ENCODE measurements at places on chromosomes 6 and 20.

DNA sequence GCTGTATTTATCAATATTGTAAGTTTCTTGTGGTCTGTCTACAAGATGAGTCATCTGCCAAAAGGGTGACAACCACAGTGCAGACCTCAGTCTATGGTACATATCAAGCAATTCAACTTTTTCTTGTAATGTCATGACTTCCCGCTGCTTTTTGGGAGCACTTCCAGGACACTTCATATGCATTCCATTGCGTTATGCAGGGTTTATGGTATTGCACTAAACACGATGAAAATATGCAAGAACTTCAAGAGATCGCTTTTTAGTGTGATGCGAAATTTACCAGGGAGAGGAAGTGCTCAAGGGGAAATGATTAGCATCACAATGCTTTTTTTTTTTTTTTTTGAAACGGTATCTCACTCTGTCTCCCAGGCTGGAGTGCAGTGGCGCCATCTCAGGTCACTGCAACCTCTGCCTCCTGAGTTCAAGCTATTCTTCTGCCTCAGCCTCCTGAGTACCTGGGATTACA lies 166.5 kb downstream of the TFAP2A start:
- DNase-seq: no peak

- no peak for DNase-seq
Observed at GRCh38 chr20:61328911-61329558, 77.0 kb downstream of the CDH4 start.

DNA sequence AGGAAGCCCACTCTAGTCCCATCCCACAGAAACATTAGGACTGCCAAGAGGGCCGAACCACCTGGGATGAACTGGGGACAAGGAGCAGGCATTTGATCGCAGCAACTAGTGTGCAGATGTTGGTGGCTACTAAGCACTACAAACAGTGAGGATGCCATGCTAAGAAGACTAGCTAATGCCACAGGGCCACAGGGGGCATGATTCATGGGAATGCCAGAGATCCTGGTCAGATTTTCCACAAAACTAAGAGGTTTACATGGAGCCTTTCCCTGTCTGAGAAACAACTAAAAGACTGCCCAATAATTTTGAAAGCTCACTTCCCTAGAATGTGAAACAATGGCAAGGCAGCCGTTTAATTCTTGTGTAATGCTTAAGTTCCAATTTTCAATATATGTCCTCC lies 375.9 kb upstream of the PTCHD4 start:
- no peak for DNase-seq

DNA sequence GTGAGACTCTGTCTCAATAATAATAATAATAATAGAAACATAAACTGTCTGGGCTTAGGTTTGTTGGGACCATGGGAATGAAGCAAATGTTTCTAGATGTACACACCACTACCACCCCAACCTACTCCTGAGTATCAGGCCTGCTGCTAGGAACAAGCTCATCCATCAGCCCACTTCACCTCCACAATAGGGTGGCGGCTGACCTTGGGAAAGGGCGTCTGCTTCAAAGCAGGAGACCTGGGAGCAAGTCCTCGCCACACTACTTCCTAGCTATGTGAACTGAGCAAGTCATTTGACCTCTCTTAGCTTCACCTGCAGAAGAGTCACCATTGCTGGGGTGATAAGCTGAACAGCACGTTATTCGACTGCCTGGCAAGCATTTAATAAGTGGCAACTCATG lies 3.1 kb upstream of the FOXP4 start:
- DNase-seq: no peak

- DNase-seq: peak; percentile 31
Observed at GRCh38 chr6:75611702-75612375, 10.2 kb downstream of the SENP6 start.

- DNase-seq: no peak
Observed at GRCh38 chr6:139303185-139303584, 11.4 kb upstream of the TXLNB start.

DNA sequence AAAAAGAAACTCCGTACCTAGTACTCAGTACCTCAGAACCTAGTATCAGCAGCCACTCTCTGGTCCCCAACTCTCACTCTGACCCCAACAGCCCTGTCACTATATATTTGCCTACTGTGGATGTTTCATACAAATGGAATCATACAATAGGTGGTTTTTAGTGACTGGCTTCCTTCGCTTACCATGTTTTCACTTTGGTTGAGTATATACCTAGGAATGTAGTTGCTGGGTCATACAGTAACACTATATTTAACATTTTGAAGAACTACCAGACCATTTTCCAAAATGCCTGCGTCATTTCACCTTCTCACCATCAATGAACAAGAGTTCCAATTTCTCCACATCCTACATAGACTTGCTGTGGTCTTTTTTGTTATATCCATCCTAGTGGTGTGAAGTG lies 283.2 kb downstream of the GMDS start:
- DNase-seq: no peak

DNA sequence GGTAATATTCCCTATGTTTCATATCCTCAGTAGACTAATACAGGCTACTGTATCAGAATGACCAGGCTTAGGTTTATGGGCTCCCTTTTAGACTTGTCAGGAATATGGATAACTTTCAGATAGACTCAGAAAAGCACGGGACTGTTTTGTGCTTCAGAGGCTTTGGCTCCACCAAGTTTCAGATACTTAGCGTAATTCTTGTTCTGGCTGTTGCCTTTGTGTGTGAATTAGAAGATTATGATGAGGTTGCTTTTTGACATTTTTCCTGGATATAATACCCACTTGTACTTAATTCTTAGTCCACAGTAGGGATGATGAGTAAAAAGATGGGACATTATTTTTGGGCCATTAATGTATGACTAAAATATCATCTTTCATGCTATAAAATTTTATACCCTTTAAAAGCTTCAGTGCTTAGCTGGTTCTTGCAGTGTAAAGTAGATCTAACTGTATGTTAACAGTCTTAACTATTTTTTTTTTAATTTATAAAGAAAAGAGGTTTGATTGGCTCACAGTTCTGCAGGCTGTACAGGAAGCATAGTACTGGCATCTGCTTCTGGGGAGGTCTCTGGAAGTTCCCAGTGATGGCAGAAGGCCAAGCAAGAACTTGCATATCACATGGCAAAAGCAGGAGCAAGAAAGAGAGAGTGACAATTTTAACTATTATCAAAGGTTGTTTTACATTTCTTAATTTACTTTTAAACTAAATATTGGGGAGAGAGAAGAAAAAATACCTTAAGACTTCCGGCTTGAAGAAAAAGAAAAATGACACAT lies 120.7 kb downstream of the ZFAND3 start:
- DNase-seq: no peak

DNA sequence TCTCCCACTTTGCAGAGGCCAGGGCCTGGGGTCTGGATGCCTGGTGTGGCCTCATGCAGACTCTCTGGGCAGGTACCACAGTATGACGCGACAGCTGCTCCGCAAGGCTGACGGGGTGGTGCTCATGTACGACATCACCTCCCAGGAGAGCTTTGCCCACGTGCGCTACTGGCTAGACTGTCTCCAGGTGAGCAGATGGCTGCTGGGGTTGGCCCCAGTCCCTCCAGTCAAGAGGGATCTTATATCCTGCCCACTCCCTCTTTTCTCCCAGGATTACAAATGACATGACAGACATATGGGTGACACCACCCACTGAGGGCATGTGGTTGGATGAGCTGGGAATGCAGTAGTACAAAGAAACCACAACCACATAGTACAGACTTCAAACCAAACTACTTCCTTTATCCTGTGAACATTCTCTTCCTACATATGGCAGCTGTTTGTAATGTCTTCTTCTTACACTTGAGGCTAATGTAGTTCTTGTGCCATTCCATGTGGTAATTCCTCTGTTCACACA lies 29.9 kb downstream of the RAB44 start:
- no peak for DNase-seq

GRCh38 chr6:129592516-129593232 lies 117.3 kb downstream of the ARHGAP18 start:
- DNase-seq: no peak

DNA sequence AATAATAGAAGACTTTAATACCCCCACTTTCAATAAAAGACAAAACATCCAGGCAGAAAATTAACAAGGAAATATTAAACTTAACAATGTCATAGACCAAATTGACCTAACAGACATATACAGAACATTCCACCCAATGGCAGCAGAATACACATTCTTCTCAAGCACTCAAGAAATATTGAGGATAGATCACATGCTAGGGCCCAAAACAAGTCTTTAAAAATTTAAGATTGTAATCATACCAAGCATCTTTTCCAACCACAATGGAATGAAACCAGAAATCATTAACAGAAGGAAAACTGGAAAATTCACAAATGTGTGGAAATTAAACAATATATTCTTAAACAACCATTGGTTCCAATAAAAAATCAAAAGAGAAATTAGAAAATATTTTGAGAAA lies 161.0 kb downstream of the COL12A1 start:
- no peak for DNase-seq

DNA sequence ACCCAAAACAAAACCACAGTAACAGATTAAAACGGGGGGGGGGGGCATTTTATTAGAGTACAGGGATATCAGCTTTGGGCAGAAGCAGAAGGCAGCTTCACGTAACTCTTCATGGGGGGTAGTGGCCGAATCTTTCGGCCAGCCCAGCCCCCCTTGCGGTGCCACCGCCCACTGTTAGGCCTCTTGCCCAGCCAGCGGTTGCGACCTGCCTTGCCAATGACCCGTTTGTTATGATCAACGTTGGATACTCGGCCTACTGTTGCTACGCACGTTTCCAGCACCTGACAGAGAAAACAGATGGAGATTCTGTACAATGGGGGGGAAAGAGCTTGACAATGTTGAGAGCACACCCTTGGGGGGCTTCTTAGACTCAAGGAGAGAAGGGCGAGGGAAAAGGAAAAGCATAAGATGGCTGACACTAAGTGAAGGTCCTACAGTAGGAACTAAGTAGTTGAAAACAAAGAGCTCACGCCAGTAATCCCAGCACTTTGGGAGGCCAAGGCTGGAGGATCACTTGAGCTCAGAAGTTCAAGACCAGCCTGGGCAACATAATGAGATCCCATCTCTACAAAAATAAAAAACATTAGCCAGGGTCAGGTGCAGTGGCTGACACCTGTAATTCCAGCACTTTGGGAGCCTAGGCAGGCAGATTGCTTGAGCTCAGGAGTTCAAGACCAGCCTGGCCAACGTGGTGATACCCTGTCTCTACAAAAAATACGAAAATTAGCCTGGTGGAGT lies 724 bp upstream of the CUL7 start:
- DNase-seq: no peak

- no peak for DNase-seq
Observed at GRCh38 chr6:168937054-168937453, 316.6 kb downstream of the THBS2 start.

- no peak for DNase-seq
Observed at GRCh38 chr6:119160911-119161310, 82.4 kb upstream of the FAM184A start.

DNA sequence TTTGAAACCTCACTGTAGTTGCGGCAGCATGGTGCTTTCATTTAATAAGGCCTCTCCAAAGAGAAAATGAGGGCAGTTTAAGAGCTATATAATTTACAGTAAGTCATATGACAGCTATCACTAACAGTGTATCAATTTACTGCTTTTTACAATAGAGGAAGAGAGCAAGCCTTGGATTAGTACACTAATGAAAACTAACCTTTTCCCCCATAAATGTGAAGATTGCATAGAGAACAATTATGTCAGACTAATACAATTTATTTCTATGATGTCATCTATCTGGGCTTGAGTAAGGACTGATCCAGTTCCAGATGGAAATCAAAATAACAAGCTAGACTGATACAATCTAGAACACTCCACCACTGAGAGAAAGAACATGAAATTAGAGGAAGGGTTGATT lies 78.1 kb upstream of the FAM83B start:
- no peak for DNase-seq

DNA sequence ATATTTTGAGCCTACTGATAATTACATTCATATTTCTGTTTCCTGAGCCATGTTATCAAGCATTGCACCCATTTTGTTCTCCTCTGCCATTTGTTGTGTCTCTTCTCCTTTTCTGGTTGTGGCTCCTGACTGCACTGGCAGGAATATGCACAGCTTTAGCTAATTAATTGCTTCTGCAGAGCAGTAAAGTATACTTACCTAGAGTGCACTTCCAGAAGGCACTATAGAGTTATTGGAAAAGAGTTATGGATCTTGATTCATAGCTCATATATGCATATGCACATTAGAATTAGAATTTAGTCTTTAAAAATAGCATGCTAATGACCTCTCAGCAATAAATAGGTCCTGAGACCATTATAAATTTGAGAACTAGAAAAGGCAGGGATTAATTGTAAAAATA lies 262.6 kb downstream of the NKAIN2 start:
- DNase-seq: no peak

- DNase-seq: no peak
Observed at GRCh38 chr20:62157387-62158087, 14.0 kb downstream of the SS18L1 start.

DNA sequence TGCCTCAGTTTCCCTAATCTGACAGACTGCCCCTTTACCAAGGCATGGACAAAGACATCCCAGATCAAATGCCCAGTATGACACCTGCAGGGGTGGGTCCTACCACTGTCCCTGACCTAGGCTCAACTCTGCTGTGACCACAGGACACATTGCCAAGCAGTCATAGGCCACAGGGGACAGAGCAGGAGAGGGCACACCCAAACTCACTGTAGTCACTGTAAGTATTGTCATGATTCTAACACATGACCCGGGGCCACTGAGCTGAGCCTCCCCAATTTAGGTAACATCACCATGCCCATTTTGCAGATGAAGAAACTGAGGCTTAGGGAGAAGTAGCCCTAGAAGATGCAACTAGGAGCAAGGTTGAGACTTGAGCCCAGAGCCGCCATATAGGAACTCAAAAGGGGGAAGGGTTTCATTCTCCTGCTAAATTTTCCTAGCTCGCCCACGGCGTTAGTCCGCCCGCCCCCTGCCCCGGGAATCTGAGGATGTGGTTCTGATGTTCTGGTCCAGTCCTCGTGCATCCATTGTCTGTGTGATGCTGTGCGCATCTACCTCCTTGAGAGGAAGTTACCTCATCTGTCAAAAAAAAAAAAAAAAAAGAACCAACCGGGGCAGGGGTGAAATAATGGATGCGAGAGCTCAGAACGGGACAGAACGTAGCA lies 44.8 kb downstream of the PMEPA1 start:
- no peak for DNase-seq

GRCh38 chr6:116514111-116514510 lies 2.7 kb downstream of the CALHM5 start:
- DNase-seq: no peak

Measured in stimulated activated CD8-positive, alpha-beta memory T cell treated with anti-CD3 and anti-CD28 coated beads, Interleukin-15, amount 100 ng/mL, for 4 hours (primary cell).